ENCODE measurements at places on chromosomes 6 and 20.

- DNase-seq = no peak
Observed at GRCh38 chr6:87807475-87807874, 105.4 kb upstream of the AKIRIN2 start.

DNA sequence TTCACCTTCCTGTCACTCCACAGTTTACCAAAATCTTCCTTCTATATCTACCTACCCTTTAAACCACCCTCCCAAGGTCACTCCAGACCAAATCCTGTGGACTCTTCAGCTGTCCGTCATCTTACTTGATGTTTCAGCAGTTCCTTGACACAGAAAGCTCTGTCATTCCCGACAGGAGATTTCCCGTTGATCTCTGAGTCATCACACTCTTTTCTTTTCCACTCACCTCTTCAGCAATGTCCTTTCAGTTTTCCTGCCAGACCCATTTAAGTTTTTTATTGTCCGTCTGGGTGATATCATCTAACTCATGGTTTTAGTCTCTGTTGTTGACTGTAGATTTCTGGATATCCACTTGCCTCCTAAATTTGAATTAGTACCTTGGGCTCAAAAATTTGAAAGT is 69.9 kb upstream of the SCGN start:
- DNase-seq = no peak

- DNase-seq = no peak
Observed at GRCh38 chr6:109579361-109579760, 96.3 kb upstream of the ZBTB24 start.

DNA sequence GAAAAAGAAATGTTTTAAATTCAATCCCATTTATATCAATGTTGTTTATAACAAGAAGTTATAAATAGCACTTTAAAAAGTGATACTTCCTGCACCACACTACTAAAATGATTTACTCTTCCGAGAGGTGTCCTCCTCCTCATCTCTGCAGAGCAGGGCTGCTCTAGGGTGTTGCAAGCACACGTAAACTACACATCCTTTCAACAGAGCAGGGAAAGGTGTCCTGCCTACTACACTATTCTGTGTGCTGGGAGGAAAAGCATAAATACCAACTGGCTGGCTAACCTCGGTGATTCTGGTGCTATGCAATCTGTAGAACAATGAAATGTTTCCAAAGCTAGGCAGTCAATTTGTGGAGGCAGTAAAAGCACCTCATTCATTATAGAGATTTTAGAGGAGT is 89.5 kb upstream of the MAP7 start:
- DNase-seq = no peak

- DNase-seq = peak; percentile 21
Observed at GRCh38 chr6:33860706-33861474, 57.1 kb upstream of the MLN start.

- no peak for DNase-seq
Observed at GRCh38 chr6:148996815-148997214, 250.0 kb downstream of the UST start.

DNA sequence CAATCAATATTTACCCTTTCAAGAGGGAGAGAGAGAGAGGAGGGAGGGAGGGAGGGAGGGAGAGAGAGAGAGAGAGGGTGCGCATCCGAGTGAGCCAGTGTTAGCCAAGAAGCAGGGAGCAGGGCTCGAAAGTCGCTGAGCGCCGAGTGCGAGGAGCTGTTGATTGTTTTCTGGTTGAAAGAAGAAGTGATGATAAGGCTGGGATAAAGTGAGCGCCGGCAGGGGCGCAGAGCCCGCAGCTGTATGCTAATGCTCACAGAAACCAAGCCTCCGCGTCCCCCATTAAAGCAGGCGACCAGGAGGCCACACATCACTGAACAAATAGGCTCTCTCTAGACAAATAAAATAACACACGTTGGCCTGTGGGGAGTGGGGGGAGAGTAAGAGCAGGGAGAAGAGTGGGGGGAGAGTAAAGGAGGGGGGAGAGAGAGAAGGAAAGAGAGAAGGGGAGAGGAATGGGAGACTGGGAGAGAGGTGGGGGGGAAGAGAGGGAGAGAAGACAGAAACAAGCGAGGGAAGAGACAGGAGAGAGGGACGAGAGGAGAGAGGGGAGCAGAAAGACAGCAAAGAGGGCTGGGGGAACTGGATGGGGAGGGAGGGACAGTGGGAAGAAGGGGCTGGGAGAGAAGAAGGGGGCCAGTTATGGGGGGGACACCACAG is 5.0 kb upstream of the INSM1 start:
- no peak for DNase-seq

GRCh38 chr20:64189530-64189966 is 25.3 kb downstream of the MYT1 start:
- DNase-seq = no peak

GRCh38 chr6:40036186-40036585 is 101.9 kb upstream of the MOCS1 start:
- no peak for DNase-seq
